ENCODE measurements at places on chromosomes 5 and 9.
A peak's percentile ranks its signal among the peaks of the same experiment; 100 is the strongest.

- no peak for DNase-seq
These were observed 59.4 kb upstream of the GNA14 start for GRCh38 chr9:77707383-77708063.

GRCh38 chr5:151093476-151093889 lies 12.6 kb upstream of the TNIP1 start:
- DNase-seq = no peak

- DNase-seq = peak; percentile 37
These were observed 12.8 kb upstream of the NRARP start for GRCh38 chr9:137314561-137315560.

DNA sequence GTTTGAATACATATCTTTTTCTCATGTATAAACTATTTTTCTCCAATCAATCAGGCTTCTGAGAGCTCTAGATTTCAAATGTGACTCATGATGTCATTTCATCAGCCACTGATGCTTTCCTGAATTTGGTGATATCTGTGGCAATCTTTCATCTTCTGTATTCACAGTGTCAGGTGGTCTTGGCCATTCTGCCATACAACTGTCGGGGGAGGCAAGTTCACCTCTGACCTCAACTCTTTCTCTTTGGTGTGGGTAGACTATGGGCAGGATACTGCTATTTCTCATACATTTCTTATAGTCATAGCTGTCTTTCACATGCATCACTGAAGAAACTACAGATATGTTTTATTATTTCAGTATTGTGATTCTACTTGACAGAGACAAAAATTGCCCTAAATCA lies 414.1 kb upstream of the MEF2C start:
- no peak for DNase-seq

DNA sequence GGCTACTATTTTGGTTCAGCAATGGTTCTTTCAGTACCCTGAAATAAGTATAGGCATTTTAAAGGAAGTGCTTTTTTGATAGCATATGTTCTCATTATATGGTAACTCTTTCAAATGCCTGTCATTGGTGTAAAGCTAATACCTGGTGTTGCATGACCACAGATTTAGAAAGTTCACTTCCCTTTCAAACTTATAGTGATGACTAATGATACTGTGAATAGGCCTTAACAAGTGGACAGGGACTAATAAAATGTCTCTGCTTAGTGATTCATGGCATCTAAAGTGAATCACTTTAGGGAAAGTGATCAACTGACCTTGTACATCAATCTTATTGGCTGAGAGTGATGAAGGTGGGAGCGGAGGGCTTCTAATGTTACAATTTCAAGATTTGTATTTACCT lies 21.6 kb downstream of the MRPL22 start:
- DNase-seq = peak; percentile 43

DNA sequence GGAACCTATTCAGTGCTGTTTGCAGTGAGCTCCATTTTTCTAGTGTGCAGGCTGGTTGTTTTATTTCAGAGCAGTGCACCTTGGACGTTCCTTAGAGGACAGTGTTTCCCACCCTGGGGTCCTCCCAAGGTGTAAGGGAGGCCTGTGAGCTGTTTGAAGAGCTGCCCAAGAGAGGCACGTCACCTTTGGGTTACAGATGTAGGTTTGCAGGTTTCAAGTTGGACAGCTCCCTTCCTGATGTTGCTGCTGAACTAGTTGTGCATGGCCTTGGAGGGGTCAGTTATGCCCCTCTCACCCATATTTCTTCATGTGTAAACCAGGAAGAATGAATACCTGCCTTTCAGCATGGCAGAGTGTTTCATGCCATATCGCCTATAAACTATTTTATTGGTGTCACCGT lies 34.7 kb upstream of the POMT1 start:
- DNase-seq = no peak

- DNase-seq = no peak
These were observed 17.3 kb downstream of the MAMDC2 start for GRCh38 chr9:70060883-70061507.

DNA sequence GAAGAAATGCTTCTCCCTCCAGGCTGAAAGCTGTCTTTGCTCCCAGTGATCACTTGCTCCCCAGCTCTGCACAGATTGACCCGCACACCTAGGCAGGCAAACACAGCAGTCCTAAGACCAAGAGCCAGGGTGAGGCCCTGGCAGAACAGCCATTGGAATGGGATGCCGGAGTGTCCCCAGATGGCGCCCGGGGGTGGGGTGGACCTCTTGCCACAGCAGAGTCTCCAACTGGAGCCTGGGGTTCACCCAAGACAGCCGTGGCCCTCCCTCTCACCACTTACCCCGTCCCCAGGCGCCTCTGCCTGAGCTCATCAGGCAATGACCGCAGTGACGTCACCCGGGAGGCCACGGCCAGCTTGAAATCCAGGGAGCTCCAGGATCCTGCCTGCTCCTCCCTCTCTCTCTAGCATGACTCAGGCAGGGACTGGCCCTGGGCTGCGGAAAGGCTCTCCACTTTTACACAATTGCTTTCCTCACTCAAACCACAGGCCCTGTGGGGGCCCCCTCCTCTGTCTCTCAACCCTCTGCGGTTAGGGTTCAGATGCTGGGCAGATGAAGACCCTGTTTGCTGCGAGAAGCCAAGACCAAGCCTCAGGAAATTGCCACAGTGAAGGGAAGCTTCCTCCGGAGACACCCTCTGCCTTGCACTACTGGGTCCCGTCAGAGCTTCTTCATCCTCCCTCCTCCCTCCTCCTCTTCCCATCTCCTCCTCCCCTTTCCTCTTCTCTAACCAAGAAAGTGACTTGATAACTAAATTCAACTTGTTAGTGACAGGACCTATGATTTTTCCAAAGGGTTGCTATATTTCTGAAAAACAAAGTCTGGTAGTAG lies 24.3 kb upstream of the PTGES start:
- DNase-seq = no peak

DNA sequence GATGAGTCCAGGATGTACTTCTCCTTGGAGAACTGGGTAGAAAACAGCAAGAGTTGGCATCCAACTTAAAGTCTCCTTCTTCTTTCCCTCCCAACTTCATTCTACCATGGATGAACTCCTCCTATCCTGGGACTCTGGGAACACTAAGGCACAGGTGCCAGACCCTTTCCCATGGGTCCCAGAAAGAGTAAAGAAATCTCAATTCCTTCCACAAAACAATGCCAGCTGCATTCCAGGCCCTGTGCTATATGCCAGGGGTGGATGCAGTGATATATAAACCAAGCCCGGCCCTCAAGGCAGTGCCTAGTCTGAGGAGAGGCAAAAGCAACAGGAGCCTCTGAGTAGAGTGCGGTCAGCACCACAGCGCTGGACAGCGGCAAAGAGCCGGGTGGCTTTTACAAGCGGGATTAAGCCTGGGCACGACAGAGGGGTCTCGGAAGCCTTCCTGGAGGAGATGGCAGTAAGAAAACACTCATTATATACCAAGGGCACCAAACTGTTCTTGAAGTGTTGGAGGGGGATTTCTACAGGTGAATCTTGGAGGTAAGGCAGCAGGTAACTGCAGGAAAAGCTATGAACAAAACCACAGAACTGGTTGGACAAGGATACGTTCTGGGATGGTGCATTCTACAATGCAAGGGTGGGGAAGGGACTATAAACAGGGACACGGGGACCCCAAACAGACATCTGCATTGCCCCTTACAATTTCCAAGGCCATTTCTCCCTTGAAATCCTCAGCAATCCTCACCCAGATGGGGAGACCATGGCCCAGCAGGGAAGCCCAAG lies 16.4 kb upstream of the TOR2A start:
- no peak for DNase-seq

Data from GM13977 (cell line).